ENCODE measurements at places on chromosomes 12 and 14.

- no peak for DNase-seq
Observed at GRCh38 chr14:50736932-50737419, 68.9 kb upstream of the SAV1 start.

DNA sequence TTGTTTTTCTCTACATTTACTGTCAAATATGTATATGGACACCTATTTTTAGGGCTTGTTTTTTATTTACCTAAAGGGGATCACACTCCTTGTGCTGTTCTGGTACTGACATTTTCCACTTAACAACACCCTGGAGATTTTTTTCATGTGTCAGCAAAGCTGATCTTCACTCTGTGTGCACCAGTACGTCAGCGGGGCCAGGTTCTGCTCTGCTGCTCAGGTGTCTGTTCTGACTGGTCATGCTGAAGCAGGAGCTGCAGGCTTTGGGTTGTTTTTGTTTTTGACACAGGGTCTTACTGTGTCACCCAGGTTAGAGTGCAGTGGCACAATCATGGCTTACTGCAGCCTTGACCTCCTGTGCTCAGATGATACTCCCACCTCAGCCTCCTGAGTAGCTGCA is 81.9 kb upstream of the CCND2 start:
- no peak for DNase-seq

GRCh38 chr12:30044206-30044605 is 260.5 kb upstream of the TMTC1 start:
- DNase-seq: no peak

GRCh38 chr12:41254004-41254914 is 66.1 kb downstream of the PDZRN4 start:
- no peak for DNase-seq

DNA sequence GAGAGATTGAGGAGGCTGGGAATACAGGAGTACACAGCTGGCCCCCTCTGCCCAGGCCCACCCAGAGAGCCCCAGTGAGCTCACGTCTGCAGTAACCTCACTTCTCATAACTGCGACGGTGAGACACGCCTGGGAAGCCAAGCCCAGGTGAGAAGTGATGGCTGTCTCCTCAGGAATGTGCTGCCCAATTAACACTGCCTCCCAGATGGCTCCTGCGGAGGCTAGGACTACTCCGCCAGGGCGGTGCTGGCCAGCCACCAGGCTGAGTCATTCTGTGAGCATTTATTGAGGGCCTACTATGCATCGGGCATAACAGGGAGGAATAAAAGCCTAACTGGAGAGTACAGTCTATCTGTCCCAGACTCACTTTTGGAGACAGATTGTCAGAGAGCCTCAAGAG is 9.3 kb upstream of the TMEM106C start:
- DNase-seq: no peak

- DNase-seq: no peak
Observed at GRCh38 chr12:91384806-91385205, 202.2 kb upstream of the DCN start.

DNA sequence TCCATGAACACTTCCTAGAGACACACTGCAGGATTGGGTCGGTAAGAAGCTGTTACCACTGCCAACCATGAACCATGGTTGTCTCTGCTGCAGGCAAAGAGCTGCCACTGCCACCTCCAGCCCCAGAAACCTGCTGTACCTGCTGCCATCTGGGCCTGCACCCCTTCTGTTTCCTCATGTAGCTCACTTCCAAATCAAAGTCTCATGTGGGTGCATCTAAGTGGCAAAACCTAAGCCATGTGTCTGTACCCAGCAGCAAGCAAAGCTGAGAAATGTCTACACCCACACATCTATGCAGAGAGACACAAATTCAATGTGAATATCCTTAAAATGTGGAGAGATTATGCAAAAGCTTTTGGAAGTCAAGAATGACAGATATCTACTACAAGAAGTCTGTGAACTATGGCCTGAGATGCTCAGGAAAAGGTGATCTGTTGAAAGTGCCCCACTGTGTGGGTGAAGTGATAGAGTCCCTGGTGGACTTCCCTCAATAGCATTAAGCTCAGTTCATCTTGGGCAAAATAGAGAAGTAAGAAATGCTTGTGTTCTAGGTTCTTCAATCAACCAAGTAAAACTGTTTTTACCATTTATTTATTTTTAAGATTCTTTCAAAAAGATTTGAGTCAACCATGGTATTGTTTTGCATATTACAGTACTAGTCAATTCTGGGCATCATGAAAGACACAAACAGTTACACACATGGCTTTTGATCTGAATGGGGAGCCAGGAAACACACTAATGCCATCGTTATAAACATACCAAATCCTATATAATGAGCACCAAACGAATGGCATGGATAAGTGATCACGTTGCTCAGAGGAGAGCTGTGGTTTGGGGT is 64.4 kb downstream of the FOS start:
- no peak for DNase-seq

DNA sequence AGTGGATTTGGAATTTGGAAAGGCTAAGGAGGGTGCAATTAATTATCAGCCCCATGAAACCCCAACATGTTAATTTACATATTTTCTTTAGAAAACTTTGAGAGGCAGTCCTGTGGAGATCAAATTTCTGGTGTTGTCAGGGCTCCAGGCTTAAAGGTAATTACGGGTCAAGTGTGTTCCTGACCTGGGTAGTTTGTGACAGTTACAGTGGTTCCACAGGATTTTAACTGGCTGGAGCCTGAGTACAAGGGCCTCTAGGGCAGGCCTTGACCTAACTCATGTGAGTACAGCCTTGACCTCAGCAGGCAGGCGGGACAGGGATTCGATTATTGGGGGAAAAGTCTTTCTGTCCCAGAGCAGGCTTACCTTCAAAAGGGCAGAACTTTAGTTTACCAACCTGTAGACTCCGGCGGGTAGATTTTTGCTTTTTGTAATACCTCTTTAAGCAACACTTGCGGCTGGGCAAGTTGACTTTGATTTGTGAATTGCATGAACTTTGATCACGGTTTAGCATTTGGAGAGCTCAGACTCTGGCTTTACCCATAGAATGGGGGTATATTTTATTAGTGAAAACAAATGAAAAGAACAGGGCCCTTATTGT is 8.4 kb upstream of the PPTC7 start:
- no peak for DNase-seq

DNA sequence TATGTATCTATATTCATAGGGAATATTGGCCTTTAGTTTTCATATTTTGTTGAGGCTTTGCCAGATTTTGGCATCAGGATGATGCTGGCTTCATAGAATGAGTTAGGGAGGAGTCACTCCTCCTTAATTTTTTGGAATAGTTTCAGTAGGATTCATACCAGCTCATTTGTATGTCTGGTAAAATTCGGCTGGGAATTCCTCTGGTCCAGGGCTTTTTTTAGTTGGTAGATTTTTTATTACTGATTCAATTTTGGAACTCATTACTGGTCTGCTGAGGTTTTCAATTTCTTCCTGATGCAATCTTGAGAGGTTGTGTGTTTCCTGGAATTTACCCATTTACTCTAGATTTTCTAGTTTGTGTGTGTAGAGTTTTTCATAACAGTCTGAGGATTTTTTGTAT is 175.2 kb downstream of the EPS8 start:
- no peak for DNase-seq

- DNase-seq: no peak
Observed at GRCh38 chr14:42980419-42980818, 1373.7 kb downstream of the LRFN5 start.

GRCh38 chr12:71240946-71241345 is 83.1 kb upstream of the TSPAN8 start:
- DNase-seq: no peak

- no peak for DNase-seq
Observed at GRCh38 chr14:21229821-21230220, 39.4 kb downstream of the HNRNPC start.
